ENCODE measurements at places on chromosomes 7 and 10. TPM values are rescaled to one million over a fixed set of nuclear protein-coding genes. Genes with fewer than 3 reads are reported as not detected.
A peak's percentile ranks its signal among the peaks of the same experiment; 100 is the strongest.

SEC61G gene
- total RNA-seq, result 59.2 TPM

GRCh38 chr10:93951905-93952304 lies 41.8 kb upstream of the PLCE1 start:
- DNase-seq, result no peak

DNA sequence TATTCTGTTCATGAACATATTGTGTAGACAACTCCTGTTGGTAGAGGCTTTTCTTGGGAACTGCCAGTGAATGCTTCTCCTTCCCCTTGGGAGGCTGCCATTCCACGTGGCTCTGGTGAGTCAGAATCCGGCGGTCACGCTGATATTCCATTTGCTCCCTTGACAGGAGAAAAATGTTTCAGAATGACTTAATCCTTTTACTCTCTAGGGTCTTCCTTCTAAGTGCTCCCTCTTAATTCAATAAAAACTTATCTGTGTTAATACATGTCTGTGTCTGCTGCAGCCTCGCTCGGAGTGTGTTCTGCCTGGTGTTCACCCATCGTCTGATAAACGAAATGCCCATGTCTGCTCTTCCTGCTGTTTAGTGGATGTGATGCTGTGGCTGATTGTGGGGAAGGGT lies 278.6 kb downstream of the ARHGAP12 start:
- DNase-seq, result peak; percentile 77

KCNH2 gene
- 17.7 TPM for total RNA-seq

GRCh38 chr10:29586509-29586908 lies 48.3 kb downstream of the SVIL start:
- no peak for DNase-seq

GRCh38 chr7:46630031-46630430 lies 709.0 kb upstream of the IGFBP3 start:
- DNase-seq, result no peak
